Stimulated activated CD8-positive, alpha-beta memory T cell treated with anti-CD3 and anti-CD28 coated beads, Interleukin-4, amount 100 ng/mL, for 1 hour (primary cell): ENCODE measurements at places on chromosomes 3 and 15.
A peak's percentile ranks its signal among the peaks of the same experiment; 100 is the strongest.

DNA sequence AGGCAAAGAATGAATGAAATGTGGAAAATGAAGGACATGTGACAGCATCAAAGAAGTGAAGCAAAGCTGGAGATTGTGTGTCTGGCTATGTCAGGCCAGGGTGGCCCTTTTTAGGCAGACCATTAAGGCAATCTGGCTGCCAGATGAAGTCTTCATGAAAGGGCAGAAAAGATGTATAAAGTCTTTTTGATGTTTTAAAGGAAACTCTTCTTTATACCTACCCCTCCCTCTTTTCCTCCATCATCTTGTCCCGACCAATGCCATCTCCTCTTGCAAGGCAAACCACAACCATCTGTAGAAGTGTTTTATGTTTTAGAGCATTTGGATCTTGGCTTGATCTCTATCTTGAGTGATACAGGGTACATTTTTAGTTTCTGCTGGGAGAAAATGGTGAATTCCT lies 259.2 kb downstream of the LSAMP start:
- no peak for DNase-seq

- no peak for DNase-seq
Measured at GRCh38 chr15:73539212-73540128, 93.7 kb downstream of the NPTN start.

DNA sequence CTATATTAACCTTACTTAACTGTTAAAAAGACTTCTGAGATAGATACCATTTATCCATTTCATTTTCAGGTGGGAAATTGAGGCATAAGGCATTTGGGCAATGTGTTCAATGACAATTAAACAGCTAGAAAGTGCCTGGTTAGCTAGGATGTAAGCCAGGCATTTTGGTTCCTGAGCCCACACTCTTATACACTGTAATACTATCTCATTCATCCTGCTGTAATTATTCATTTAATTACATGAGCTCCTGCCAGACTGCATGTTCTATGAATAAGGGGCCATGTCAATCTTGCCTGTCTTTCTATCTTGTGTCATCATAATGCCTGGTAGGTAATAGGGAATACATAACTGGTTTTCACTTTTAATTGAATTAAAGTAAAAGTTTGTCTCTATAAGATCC lies 74.0 kb downstream of the RBMS3 start:
- DNase-seq: no peak

GRCh38 chr15:76330080-76330680 lies 6.4 kb upstream of the ISL2 start:
- DNase-seq: no peak

- DNase-seq: no peak
Measured at GRCh38 chr3:71361334-71361890, 222.1 kb downstream of the FOXP1 start.

GRCh38 chr3:139111392-139112229 lies 66.9 kb upstream of the PRR23C start:
- DNase-seq: peak; percentile 12

DNA sequence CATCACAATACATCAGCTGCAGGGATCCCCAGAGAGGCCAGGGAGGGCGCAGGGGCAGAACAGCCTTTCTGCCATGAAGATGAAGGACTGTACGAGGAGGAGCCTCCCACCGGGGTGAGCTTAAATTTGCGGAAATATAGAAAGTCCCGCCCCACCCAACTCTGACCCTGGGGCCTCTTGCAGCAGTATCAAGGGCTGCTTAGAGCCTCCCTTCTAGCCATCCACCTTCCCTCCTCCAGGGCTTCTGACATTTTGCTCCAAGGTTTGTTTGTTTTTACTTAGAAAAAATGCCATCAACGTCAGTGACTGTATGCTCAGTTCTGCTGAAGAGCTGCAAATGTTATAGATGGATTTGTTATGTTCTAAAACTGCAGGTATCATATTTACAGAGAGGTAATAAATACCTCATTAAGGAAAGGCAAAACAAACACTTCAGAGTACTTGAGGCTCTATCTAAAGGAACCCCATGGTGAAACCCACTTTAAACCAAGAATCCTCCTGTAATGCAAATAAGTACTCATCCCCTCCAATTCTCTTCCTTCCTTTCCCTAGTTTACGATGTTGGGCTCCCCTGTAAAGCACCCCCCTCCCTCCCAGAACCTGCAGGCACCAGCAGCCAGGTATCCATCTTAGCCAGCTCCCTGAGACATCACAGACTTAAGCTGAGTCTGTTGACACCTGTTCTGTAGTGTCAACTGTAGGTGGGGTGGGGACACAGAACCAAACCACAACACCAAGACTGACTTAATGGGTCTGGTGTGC lies 30.5 kb downstream of the RFTN1 start:
- DNase-seq: no peak

GRCh38 chr3:64365877-64366276 lies 140.6 kb upstream of the PRICKLE2 start:
- DNase-seq: no peak

- no peak for DNase-seq
Measured at GRCh38 chr3:192861972-192862371, 55.7 kb downstream of the MB21D2 start.

GRCh38 chr15:27844018-27844666 lies 255.0 kb downstream of the OCA2 start:
- no peak for DNase-seq

GRCh38 chr3:127438951-127439350 lies 151.1 kb upstream of the PRR20G start:
- DNase-seq: no peak

DNA sequence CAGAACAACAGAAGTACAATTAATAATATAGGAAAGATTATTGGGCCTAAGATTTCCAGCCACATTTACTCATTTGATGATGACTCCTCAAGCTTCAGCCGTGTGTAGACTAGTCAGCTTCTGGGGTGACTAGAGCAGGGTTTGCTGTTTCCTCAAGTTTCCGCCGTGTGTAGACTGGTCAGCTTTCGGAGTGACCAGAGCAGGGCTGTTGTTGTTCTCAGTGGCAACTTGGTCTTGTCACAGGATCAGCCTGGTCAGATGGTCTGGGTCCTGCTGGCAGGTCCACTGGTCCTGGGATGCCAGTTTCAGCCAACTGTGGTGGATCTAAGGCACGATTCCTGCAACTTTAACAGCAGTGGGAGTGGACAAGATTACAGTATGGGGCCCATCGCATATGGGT lies 21.8 kb upstream of the NOX5 start:
- no peak for DNase-seq

DNA sequence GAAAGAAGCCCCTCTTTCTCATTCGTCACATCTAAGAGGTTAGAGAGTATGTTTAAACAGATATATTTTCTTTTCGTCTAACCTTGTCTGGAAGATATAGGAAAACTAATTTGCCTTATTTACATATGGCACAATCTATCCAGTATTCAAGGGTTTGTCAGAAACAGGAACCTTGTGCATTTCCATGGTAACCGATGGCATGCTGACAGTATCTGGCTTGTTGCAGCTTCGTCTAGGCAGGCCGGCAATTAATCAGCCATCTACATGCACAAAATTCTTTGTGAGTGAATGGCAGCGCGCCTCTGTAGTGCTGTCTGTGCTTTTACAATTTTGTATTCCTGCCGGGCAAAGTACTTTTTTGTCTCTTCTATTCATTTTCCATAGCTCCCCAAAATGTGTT lies 294.0 kb upstream of the SOX2 start:
- DNase-seq: no peak

- no peak for DNase-seq
Measured at GRCh38 chr3:8567784-8568575, 66.4 kb downstream of the LMCD1 start.

DNA sequence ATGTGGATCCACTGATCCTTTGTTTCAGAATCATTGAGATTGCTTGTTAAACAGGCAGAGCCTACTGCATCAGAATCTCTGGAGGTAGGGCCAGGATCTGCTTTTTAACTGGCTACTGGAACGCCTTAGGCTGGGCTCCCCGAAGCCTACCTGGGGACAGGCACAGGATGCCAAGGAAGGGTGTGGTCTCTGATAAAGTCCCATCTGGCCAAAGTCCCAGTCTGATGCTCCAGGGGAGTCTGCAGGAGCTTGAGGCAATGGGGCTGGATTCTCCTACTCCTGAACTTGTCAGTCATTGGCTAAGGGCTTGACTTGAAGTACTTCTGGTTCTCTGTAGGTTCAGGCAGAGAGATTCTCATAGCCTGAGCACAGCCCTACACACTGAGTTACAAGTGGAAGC lies 22.4 kb upstream of the CCK start:
- no peak for DNase-seq

DNA sequence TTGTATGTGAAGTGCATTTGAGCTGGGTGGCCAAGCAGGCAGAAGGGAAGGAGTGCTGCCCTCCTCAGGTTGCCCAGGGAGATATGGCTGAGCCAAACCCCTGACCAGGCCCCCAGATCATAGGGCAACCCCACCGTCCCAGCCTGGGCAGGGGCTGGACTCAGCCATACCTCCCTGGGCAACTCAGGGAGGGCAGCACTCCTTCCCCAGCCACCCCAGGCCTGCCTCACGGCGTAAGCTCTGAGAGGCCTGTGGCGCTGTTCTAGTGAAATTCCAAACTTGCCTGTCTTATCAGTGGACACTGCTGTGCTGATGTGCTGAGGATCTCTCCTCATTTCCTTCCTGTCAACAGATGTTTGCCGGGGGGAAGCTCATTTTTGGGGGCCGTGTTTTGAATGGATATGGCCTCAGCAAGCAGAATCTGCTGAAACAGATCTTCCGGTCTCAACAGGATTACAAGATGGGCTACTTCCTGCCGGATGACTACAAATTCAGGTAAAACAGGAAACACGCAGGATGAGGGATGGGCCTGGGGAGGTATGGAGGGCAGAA lies 57.6 kb upstream of the FGD5 start:
- DNase-seq: no peak

DNA sequence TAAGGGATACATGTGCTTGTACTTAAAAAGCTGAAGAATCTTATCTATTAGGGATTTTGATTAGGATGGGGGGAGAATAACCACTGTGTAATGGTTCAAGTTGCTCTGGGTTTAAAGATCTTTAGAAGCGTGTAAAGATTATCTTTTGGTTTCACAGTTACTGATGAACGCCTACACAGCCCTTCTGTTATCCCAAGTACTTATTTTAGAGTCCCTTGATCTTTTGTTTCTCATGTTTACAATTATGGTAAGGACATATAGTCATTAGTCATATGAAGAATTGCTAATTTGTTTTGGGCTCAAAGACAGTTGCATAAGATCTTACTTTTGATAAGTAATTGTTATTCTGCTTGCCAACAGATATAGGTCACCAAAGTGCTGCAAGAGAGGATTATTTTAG lies 160.1 kb downstream of the PLCL2 start:
- no peak for DNase-seq

- no peak for DNase-seq
Measured at GRCh38 chr3:180319461-180319860, 282.5 kb upstream of the TTC14 start.

GRCh38 chr3:171088496-171088895 lies 62.0 kb upstream of the SLC2A2 start:
- no peak for DNase-seq

- DNase-seq: no peak
Measured at GRCh38 chr3:124654470-124654845, 75.8 kb upstream of the UMPS start.

DNA sequence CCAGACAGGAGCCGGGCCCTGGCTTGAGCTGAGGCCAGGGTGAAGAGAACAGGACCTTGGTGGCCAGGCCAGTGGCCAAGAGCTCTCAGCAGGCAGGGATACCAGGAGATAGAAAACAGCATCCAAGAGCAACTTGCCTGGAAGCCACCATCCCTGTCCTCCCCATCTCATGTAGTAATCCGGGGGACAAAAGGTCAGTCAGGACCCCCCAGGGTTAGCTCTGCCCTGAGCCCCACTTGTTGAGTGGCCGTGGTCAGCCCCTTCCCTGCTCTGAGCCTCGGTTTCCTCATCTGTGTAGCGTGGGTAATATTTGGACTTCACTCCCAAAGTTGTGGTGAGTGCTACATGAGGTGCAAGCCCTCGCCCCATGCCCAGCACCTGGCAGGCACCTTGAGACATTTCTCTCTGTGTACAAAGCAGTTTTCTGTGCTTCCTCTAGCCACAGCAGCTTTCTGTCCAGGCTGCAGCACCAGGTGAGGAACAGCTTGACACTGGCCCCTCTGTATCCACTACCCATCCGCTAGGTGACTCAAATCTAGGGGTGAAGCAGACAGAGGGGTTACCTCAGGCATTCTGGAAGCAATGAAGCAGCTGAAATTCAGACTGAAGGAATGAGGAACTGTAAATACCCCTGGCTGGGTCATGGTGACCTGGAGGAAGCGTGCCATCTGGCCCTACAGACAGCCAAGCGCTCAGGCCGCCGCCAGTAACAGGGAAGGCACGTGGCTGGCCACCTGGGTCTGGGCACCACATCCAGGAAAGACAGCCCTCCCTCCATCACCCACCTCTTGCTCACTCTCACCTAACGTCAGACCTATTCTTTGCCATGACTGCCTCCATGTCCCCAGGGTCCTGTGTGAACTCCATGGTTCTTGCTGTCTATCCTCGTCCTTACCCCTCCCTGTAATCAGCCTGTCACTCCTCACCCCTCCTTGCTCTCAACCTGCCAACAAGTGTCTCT lies 6.7 kb downstream of the CISH start:
- DNase-seq: no peak

- no peak for DNase-seq
Measured at GRCh38 chr3:69122403-69122802, at the start of gene LMOD3. TSS of gene LMOD3 (minus strand) at chr3:69122595. CDS start at chr3:69122386, 209 bp downstream.

DNA sequence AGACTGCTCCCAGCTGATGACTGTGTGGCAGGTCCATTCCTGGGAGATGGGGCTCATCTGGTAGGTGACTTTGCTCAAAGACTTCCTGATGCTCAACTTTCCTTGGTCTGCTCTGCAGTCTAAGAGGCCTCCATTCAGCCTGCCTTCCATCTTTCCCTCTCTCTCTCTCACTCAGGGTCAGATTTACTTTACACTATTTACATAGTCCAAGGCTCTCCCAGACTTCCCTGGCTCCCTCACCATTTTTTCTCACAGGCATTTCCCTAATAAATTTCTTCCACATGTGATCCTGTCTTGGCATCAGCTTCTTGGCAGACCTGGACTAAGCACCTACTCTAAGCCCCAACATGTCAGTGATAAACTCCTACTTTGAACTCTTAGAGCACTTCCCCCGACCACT lies 13.0 kb upstream of the PCCB start:
- no peak for DNase-seq

GRCh38 chr3:167887096-167887495 lies 151.6 kb downstream of the SERPINI1 start:
- no peak for DNase-seq

DNA sequence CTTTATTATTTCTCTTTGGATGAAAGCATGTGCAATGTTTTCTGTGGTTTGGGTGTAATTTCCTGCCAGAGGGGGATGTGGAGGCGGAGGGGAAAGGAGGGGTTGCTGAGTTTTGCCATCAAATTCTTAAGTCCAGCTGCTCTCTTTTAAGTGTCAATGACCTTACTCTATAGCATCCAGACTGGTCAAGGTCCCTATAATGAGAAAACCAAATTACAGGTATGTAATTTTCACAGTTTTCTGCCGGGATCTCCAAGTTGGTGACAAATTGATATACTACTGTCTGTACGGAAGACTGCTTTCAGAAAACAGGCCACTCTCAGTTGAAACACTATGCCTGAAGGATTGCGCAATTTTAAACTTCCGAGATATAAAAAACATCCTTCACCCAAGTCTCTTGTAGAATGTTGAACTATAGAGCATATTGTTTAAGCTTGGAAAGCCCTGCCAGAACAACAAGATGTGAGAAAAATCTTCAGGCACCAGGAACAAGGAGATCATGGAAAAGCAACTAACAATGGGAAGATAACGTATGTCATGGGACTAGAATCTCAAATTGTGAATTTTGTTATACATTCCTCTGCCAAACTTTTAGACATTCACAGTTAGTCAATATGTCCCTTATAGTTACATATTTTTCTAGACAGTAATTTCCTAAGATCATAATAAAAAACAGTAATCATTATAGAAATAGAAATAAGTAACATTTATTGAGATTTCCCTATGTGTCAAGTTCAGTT lies 300.7 kb upstream of the SATB1 start:
- no peak for DNase-seq
